ENCODE measurements at places on chromosomes 7 and 10.

GRCh38 chr7:69762821-69763352, 164.6 kb downstream of the AUTS2 start:
- DNase-seq: no peak

DNA sequence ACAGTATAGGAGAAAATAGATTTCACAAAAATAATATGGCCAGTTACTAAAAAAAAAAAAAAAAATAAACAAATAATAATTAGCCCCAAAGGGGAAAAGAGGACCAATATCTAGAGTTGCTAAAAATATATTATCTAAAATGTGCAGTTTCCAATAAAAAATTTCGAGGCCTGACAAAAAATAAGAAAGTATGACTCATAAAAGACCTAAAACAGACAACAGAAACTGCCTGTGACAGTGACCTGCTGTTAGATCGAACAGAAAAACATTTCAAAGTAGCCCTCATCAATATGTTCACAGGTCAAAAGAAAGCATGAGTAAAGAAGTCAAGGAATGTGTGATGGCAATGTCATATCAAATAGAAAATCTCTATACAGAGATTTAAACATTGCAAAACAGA, 11.8 kb upstream of the TSPAN12 start:
- no peak for DNase-seq

DNA sequence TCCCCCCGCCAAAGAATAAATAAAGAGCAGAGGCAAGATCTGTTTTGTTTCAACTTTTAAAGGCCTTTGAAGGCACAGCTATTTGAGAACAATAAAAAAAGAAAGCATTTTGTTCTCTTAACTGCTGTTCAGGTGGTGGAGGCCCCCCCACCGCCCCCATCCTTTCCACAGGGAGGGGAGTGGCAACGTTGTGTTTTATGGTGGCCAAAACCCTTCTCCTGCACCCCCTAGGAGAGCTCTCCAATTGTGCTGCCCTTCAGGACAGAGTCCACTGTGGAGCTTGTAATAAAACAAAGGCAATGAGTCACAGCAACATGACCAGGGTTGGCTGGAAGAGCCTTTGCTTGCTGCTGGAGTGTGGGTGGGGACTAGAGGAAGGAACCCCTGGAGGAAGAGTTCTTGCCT, 987.9 kb downstream of the KCNMA1 start:
- DNase-seq: no peak

DNA sequence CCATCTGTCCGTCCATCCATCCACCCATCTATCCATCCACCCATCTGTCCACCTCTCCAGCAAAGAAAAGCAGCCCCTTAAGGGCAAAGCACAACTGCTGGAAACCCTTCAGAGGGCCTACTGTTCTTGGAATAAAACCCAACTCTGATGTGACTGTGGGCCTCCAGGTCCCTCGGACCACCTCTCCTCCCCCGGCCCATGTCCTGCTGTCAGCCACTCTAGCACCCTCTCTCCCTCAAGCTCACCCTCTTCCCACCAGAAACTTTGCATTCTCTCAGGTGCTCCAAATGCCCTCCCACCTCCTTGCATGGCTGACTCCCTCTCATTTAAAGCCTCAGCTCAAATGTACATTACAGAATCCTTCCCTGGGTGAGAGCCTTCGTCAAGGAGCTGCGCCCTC, 110.3 kb downstream of the ARHGAP22 start:
- DNase-seq: no peak

GRCh38 chr7:149500910-149501309, 3.3 kb upstream of the ZNF746 start:
- no peak for DNase-seq

DNA sequence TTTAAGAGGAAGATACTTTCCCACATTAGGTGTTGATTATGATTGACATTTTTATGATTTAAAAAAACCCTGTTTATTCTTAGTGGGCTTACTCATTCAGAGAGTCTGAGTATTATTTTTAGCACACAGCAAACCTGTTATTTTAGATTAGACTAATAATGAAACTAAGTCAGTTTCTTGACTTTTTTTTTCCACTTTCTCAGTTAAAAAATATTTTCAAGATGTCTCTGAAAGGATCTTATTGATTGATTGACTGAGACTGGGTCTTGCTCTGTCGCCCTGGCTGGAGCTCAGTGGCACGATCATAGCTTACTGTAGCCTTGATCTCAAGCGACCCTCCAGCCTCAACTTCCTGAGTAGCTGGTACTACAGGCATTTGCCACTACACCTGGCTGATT, 20.4 kb upstream of the INPP5F start:
- DNase-seq: peak; percentile 10

Data from stimulated activated CD4-positive, alpha-beta T cell treated with anti-CD3 and anti-CD28 coated beads, Interleukin-1b, Interleukin-23, amount 100 ng/mL, for 48 hours (primary cell).